AG04450 (cell line): ENCODE measurements at places on chromosomes 2 and 18.

GRCh38 chr18:40868110-40868858 lies 1086.8 kb upstream of the PIK3C3 start:
- peak; percentile 49 for DNase-seq

GRCh38 chr2:158753641-158754611 lies 41.2 kb upstream of the DAPL1 start:
- peak; percentile 30 for DNase-seq

DNA sequence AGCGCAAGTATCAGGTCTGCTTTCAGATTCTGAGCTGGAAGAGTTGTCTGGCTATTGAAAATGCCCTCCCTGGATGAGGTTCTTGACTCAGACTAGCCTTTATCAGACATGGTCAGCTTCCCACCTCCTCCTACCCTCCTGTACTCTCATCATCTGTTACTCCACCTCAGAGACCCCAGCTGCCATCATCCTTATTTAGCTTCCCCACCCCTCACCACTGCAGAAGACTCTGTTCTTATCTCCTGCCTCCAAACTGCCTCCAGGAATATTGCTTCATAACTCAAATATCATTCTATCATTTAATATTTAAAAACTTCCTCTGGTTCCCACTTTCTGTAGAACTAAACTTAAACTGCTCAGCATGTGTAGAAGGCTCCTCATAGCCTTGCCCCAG lies 31.1 kb upstream of the PPP3R1 start:
- no peak for DNase-seq

- DNase-seq, result peak; percentile 93
These were observed 11.1 kb upstream of the SCG2 start for GRCh38 chr2:223613017-223613950.

GRCh38 chr2:239523954-239524330 lies 123.1 kb upstream of the HDAC4 start:
- no peak for DNase-seq

DNA sequence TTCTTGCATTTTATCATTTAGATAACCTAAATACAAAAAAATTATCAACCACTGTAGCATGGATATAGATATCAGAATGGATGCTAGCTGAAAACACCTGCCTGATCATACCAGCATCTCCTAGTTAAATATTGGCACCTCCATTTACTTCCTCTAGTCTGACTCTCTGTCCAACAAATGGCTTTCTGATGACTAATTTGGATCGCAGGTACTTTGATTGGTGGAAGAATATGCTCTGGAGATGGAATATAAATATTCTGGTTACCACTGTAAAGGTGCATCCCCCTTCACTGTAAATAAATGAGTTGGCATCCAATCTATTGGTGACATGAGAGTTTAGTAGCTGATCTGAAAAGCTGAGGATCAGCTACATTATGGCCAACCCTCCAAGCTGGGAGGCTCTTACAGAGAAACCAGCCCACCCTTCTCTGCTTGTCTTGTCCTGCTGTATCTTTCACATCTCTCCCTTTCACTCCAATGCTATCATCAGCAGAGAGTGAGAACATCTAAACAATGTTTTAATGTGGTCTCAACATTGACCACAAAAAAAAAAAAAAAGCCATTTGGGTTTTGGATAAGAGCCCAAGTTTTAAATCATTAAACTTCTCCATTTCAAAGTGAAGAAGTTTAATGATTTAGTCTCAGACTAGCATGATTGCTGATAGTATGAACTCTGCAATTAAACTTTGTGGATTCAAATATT lies 90.5 kb downstream of the PMAIP1 start:
- no peak for DNase-seq

DNA sequence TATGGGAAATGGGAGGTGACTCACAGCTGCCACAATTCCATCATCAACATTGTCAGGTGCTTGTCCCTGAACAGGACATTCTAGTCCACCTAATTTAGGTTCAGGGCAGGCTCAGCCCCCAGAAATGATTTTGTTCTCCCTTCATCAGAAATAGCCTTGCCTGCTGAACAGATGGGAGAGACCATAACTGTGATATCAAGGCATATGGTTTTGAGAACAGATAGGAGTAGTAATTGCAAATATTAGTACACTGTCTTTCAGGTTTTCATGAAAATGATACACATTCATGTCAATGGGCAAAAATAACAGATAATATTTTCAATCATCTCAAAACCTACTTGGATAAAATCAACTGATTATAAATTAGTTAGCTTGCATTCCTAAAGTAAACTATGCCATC lies 316.5 kb downstream of the MBD2 start:
- DNase-seq, result no peak

DNA sequence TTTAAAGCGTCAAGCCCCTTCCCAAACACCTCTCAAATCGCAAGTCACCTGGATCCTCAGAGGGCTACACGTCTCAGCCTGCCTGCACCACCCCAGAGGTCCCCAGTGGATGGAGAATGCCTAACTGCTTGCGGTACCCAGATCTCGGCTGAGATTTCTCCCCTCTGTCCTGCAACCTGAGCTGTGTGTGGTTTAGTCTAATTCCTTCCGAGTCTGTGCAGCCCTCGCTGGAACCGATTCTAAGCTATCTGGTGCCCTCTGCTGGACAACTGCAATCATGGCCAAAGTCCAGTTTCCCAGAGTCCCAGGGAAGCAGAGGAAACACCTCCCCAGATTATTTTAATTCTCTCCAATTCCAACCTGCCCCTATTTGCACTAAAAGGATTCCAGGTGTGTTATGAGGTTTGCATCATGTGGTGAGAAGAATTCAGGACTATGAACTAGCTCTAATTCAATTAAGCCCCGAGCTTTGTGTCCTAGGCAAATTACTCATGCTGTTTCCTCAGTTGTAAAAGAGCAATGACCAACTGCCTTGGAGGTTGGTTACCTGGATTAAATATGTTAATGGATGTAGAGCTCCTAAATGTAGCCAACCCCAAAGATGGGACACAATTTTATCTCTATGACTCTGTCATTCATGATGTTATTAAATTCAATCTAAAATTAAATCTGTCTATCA lies 276.1 kb upstream of the NCKAP5 start:
- DNase-seq, result peak; percentile 77

DNA sequence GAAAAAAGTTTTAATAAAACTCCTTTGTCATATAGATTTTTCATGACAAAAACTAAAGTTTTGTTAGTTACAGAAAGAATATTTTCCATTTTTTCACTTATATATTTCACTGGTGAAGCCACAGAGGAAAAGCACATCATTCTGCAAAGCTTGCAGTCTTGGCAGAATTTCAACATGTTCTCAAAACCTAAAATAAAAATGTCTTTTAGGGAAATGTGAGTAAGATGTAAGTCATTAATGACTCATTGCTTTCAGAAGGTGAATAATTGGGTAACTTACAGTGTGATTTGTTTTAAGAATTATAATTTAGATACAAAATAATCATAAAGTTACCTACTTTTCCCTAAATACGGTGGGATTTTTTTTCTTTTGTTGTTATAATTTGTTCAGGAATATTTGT lies 43.4 kb upstream of the TNFRSF11A start:
- DNase-seq, result peak; percentile 34

- DNase-seq, result no peak
These were observed 4.3 kb downstream of the MZT2B start for GRCh38 chr2:130186391-130186790.

DNA sequence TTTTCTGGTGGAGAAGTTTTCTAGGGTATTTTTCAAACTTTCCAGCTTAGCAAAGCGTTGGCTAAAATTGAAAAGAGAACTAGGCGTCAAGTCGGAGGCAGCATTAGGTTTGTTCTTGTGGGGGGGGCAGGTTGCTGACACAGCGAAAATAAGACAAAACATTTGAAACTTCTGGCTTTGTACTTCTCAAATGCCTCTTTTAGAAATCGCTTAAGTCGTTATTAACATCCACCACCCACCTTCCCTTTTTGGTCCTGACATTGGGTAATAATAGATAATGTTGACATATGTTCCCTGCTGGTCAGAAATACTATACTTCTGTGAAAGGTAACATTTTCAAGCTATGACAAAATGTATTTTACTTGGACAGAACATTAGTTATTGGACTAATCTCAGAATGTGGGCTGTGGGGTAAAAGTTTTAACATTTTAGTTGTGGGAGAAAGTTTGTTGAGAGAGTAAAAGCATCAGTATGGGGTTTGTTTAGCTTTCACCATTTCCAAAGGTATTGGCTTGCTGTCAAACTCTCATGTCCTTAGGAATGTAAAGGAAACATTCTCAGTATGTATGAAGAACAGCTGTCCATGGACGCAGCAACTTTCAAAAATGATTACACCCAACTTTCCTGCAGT lies 88.1 kb upstream of the ZEB2 start:
- peak; percentile 52 for DNase-seq

GRCh38 chr2:36515538-36515937 lies 82.4 kb downstream of the FEZ2 start:
- DNase-seq, result no peak

DNA sequence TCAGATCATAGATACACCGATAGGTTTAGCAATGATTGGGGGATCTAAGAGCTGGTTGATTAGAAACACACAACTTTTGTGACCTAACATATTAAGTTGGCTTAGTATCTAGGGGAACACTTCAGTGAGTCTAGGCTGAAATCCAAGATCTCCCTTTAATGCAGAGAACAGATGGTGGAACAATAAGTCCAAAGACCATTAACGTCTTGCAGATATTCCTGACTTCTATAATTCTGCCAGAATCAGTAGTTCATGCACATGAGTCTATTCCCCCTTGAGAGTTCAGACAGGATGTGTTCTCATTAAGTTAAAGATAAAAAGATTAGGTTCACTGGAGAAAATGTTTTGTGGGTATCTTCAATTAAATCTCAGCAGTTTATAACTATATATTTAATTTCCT lies 506.5 kb downstream of the TSN start:
- no peak for DNase-seq
